ENCODE measurements at places on chromosomes 1 and 21. TPM values are rescaled to one million over a fixed set of nuclear protein-coding genes. Genes with fewer than 3 reads are reported as not detected.

SMCP gene
- total RNA-seq, result not detected

GRCh38 chr1:169260478-169261151 lies 107.0 kb downstream of the NME7 start:
- H3K4me1 ChIP-seq, result no peaks in the 10 kb centered on the region
- no peaks in the 10 kb centered on the region for H3K27me3 ChIP-seq
- no peaks in the 10 kb centered on the region for H3K36me3 ChIP-seq
- no peak overlapping the region for H3K27ac ChIP-seq

- H3K27me3 ChIP-seq, result no peaks in the 10 kb centered on the region
- no peaks in the 10 kb centered on the region for H3K4me1 ChIP-seq
- no peak overlapping the region for H3K4me3 ChIP-seq
- no peak overlapping the region for H3K27ac ChIP-seq
- no peak for DNase-seq
Observed at GRCh38 chr1:172473842-172474241, 30.0 kb upstream of the PIGC start.

- H3K27ac ChIP-seq, result no peak overlapping the region
- no peaks in the 10 kb centered on the region for H3K4me1 ChIP-seq
- no peaks in the 10 kb centered on the region for H3K36me3 ChIP-seq
- no peaks in the 10 kb centered on the region for H3K27me3 ChIP-seq
- no peak overlapping the region for H3K4me3 ChIP-seq
Observed at GRCh38 chr1:203911806-203912205, 50.4 kb downstream of the SNRPE start.

GRCh38 chr1:87754139-87754538 lies 425.5 kb downstream of the LMO4 start:
- H3K4me3 ChIP-seq, result no peak overlapping the region
- no peaks in the 10 kb centered on the region for H3K4me1 ChIP-seq
- DNase-seq, result no peak
- no peaks in the 10 kb centered on the region for H3K27me3 ChIP-seq
- no peak overlapping the region for H3K27ac ChIP-seq

DNA sequence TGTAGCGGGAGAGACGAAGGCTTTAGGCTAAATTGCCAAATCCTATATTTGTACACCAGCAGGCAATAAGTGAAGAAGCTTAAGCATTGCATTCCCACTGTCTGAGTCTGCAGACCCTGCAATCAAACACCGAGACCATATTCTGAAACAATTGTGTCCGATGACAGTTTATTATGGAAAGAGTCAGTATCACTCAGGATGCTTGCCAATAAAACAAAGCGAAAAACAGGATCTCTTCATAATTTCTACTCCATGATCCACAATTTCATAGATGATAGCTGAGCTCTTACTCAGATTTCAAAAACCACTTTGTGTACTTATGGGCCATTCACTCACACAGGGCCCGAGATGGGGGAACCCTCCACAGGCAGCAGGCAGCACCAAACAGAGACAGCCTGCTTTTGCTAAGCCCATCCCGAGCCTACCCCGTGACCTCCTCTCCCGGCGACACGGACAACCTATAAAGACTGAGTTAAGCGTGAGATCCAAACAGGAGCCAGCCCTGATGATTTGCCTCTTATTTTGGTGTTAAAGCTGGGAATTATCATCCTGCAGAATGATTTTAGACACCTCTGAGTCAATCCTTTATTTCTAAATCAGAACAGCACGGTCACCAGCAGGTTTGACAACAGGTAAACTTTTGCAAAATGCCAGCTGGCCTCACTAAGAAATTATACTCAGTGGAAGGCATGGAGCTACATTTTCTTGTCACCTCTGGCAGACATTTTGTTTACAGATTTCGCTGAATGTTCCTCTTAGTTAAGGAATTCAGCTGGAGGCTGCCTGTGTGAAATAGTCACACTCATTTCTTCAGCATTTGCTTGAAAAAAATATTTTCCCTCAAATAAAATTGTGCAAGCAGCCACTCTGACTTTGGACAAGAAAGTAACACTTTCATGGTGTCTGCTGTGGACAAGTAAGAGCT lies 212.4 kb downstream of the GPATCH2 start:
- H3K36me3 ChIP-seq, result no peaks in the 10 kb centered on the region
- H3K27ac ChIP-seq, result no peak overlapping the region
- no peaks in the 10 kb centered on the region for H3K4me1 ChIP-seq
- H3K27me3 ChIP-seq, result no peaks in the 10 kb centered on the region
- no peak for DNase-seq
- H3K4me3 ChIP-seq, result no peak overlapping the region
